ENCODE measurements at places on chromosomes 3 and 15.

DNA sequence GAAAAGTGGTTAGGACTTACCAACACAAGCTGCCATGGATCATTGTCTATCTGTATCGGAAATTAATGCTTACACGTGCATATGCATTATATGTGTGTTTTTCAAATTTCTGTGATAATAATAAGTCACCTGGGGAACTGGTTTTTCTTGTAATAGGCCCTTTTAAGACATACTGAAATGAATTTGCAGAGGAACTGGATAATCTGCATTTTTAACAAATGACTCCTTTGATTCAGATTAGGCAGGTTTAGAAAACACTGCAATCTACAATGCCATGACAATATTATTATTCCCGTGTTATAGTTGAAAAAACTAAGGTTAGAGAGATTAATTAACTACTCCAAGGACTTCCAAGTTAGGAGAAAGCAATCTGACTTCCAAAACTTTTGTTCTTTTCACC is 23.4 kb downstream of the STRIT1 start:
- DNase-seq = no peak

DNA sequence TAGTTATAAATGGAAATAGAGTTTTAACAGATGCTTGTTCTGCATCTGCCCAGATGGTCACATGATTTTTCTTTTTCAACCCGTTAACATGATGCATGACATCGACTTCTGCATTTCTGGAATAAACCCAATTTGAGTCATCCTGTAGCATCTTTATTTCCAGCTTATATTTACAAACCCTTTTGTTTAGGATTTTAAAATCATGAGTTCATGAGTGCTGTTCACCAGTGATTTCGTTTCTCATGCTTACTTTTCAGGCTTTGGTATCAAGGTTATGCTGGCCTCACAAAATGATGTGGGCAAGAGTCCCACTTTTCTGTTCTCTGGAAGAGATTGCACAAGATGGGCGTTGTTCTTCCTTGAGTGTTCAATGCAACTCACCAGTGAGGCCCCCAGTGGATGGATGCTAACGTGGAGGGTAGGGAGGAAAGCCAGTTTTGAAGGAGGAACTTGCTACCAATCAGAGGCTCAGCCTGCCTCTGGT is 5.2 kb downstream of the HRH1 start:
- no peak for DNase-seq

- DNase-seq = no peak
These were observed 254.1 kb downstream of the AGBL1 start for GRCh38 chr15:86333819-86334218.

DNA sequence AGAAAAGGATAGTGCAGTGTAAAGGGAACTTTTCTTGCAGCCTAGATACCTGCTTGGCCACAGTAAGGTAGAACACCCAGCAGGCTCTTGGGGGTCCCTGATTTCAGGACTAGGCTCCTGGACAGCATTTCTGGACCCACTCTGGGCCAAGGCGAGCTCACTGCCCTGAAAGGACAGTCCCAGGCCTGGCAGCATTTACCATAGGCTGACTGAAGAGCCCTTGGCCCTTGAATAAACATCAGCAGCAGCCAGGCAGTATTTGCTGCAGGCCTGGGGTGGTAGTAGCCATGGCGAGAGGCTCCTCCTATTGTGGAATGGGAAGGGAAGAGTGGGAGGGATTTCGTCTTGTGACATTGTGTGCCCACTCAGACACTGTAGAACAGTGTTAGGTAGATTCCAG is 529.2 kb downstream of the TUSC7 start:
- no peak for DNase-seq

GRCh38 chr15:81531109-81531592 is 157.1 kb upstream of the TMC3 start:
- DNase-seq = peak; percentile 93

- peak; percentile 56 for DNase-seq
These were observed 64.9 kb downstream of the PLSCR2 start for GRCh38 chr3:146404436-146404835.

- DNase-seq = no peak
These were observed 3.9 kb downstream of the LXN start for GRCh38 chr3:158668506-158668905.

GRCh38 chr15:73370151-73370550 is 1.4 kb upstream of the HCN4 start:
- no peak for DNase-seq

- no peak for DNase-seq
These were observed 174.0 kb downstream of the SERPINI1 start for GRCh38 chr3:167909504-167909896.

DNA sequence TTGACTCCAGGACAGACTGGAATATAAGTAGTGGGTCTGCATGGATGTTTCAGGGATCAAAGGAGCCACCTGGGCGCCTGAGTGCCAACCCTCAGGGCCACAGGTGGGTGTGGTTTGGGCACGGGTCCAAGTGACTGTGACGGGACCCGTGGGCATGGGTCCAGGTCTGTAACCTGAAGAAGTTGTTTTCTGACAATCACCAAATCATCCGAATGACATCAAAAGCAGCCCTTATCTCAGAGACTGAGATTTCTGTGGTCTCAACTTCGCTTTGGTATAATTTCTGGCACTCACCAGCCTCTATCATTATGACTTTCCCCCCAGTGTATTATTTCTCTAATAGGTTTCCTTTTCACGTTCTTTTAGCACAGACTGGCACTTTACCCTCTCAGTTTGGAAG is 24.4 kb downstream of the RLBP1 start:
- no peak for DNase-seq

DNA sequence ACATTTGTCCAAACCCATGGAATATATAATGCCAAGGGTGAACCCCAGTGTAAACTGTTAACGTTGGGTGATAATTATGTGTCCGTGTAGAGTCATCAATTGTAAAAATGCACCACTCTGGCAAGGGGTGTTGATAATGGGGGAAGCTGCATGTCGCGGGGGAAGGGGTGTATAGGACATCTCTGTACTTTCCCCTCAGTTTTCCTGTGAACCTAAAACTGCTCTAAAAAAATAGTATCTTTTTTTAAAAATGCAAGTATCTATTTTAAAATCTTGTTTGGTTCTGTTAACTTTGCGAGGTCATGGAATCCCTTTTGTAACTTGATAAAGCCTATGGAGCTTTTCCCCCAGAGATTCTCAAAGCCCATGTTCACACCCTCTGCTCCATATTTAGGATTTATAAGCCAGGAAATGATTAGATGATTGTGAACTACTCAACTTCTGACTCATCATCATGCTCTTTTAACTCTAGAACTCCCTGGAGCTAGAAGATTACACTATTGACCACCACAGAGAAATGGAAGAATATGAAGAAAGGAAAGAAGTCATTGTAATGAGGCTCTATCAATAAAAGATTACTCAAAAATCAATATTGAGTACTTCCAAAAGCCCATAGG is 56.1 kb upstream of the C3orf49 start:
- peak; percentile 53 for DNase-seq

DNA sequence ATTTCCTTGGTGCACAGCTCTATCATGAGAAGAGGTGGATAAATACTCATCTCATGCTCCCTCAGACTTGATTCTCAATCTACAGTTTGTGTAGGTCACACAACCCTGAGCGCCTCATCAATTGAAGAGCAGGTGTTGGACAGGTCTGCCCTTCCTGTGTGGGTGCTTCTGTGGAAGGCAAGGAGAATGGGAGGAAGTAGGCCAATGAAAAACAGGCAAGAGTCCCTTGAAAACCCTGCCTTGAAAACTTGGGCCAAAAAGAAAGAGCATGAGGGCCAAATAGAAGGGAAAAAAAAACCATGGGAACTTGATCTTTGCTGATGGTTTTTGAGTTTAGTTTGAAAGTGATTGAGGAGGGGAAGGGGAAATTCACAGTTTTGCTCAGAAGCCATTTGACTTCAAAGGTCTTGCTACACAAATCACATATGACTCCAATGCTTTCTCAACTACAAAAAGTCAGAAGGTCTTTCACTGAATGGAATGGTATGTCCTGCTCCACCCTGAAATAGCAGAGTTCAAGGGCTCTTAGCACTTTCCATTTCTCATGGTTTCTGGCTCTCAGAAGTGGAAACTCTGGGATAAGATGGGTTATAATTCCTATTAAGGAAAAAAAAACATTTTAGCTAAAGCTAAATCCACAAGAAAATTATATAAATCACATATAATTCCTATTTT is 37.2 kb upstream of the TM4SF1 start:
- no peak for DNase-seq

Measured in foreskin melanocyte (primary cell).